SK-N-SH treated with all-trans-retinoic acid at 6 μM for 48 hours (cell line): ENCODE measurements at places on chromosomes 5 and 9.
A peak's percentile ranks its signal among the peaks of the same experiment; 100 is the strongest.

- ATAC-seq: no peak
Measured at GRCh38 chr5:96692441-96692840, 30.3 kb downstream of the CAST start.

- no peak for ATAC-seq
Measured at GRCh38 chr5:5953584-5954274, 424.6 kb downstream of the MED10 start.

DNA sequence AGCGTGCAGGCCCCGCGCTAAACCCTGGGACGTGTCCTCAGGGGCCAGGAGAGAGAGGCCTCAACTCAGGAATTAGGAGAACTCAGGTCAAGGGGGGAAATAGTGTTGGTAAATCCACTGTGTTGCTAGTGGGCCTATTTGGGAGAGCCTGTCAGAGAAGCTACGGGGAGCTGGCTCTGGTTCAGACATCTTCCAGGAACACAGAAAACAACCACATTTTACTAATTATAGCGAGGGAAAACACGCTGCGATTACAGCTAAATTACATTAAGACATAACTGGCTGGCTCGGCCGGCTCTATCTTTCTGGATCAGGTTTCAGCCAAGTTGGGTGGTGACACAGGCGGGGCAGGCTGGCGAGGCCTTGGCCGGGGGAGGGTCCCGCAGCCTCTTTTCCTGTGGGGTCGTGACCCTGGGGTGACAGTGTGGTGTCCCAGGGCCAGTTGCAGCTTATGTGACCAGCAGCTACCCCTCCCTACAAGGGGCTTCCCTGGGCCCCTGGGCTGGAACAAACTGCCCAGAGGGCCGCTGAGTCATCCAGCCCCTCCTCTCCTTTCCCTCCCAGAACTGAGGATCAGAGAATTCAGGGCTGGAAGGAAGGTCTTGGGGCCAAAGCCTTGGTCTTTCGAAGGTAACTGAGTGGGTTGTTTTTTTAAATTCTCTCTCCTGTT lies 75.1 kb downstream of the FGF18 start:
- peak; percentile 91 for ATAC-seq

GRCh38 chr5:64015824-64016223 lies 53.6 kb upstream of the HTR1A start:
- ATAC-seq: no peak

DNA sequence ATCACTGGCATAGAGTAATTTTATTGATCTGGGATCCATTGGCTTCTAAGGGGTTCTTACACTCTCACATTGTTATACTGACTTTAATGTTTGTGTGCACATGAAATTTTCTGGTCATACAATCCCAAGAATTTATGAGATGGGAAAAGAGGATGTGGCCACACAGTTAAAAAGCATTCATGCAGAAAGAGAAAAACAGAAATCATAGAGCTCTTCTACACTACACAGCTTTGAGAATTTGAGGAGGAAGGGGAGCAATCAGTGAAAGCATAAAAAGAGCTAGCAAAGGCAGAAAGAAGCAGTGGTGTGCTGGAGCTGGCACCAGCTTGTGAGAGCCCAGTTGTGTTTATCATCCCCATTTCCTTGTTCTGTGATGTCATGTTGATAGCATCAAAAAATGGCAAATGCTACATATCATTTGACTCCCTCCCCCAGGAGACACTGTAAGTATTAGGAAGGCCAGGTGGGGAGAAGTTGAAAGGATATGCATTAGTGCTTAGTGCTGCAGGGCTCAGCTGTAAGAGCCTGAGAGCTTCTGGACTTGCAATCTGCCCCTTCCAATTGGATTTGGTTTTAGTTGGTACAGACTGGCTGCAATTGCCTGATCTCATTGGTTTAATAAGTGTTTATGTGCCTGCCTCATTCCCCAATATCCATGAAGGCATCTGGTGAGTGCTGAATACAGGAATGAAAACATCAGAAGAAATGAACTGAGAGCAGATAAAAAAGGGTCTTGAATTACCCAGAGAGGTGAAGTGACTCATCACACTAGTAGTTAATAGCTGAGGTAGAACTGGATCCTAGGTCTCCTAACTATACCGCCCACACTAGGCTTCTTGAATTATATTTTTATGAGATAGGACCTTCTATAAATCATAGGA lies 30.9 kb downstream of the RHOBTB3 start:
- ATAC-seq: peak; percentile 30

DNA sequence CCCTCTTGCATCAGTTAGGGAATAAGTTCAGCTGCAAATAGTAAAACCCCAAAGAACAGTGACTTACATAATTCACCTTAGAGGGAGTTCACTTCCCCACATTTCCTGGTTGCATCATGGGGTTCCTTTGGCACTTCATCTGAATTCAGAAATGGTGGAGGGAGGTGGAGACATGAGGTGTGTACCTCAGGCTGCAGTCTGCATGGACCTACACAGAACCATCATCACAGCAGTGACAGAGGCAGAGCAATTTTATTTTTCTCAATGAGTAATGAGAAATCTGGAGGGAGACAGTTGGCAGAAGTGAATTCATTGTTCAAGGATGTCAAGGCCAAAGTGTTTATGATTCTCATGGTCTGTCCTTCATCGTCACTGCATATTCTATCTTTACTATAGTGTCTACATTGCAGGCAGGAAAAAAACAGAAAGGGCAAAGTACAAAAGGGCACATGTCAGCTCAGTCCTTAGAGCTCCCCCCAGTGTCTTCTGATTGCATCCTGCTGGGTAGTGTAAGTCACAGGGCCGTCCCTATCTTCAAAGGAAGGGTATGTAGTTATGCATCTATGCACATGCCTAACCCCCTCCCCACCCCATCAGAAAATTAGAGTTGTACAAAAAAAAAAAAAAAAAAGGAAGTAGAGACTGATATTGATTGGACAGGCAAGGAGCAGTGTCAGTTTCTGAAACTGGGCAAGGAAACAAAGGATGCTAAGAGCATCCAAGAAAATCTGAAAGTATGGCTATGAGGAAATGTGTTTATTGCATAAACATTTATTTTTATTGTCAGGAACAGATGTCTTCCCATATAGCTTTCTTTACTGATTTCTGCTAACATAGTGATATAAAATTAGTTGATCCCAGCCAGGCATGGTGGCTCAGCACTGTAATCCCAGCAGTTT lies 132.7 kb upstream of the APC start:
- peak; percentile 46; the same call in 2 of the 3 replicates for ATAC-seq

DNA sequence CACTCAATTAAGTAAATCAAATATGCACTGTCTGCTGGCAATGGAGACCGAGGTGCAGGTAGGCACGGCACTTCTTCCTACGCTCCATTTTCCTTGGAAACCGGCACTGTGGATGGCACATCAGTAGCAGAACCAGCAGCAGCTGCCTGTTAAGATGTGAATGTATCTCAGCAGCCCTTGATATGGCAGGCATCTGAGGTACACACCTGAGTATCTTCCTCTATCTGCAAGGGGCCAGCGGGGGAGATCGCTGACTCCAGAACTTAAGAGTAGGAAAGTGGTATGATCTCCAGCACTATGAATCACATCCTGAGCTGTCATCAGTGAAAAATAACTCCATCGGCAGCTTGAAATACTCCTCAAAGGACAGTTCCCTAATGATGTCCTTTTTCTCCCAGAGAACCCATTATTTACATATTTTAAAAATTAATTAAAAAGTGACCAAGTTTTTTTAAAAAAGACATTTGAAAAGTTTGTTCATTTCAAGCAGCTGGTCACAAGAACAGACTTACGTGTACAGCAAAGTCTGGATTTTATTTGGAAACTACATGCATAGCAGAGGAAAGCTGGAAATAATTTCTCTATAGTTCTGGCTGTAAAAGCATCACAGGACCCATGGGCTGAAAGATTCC lies 97.1 kb downstream of the ADAMTS12 start:
- ATAC-seq: peak; percentile 66

DNA sequence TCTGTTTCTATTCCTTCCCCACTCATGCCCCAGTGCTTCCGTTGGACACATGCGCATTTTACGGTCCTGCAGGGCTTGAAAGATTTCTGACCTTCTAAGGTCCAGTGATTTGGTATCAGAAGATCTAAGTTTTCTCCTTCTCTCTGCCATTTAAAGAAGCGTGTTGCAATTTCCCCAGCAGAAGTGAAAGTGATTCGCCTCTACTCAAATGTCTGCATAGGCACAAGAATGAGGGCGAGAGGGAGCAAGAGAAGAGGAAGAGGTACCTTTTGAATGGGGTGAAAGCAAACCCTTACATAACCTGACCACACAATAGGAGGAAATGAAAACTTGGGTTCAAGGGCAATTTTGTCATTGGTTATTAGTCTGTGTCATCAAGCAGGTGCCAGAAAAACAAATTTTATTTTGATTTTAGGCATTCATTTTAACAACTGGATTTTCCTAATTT lies 31.7 kb upstream of the NR3C1 start:
- no peak for ATAC-seq

- ATAC-seq: peak; percentile 84
Measured at GRCh38 chr9:114908104-114908622, 22.2 kb downstream of the TNFSF8 start.

GRCh38 chr9:121326130-121326838 lies 43.8 kb downstream of the STOM start:
- no peak; the same call in 2 of the 3 replicates for ATAC-seq

- ATAC-seq: no peak
Measured at GRCh38 chr5:132093271-132093670, 19.7 kb downstream of the CSF2 start.

DNA sequence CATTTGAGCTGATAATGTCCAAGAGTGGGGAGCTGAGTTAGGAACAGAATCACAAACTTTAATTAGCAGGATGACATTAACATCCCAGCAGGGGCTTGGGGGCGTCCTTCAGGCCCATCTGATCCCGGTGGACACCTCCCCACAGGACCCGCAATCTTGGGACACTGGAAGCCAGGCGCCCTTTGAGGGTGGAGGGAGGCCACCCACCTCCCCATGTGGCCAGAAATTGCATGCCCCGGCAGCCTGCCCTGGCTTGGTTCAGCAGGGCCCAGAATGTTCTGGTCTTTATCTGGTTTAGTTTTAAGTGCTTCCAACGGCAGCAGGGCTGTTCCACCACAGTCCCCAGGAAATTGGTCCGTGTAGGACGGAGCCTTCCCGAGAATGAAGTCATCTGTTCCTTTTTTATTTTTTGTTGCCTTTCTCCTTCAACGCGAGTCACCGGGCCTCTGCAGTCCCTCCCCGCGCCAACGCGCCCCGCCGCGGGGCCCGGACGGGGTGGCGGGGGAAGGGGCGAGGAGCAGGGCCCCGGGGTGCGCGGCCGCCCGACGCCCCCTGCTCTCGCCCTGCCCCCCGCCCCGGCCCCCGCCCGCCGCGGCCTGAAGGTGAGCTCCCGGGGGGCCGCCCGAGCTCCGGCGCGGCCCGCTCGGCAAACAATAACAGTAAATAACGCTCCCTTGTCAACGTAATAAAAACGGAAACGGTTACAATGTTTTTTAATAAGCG lies 207.9 kb downstream of the C9orf50 start:
- ATAC-seq: peak; percentile 67
